ENCODE measurements at places on chromosomes 7 and 10. TPM values are rescaled to one million over a fixed set of nuclear protein-coding genes. Genes with fewer than 3 reads are reported as not detected.

GRCh38 chr10:99652800-99653390 is 6.4 kb upstream of the ENTPD7 start:
- DNase-seq = peak; percentile 46

GRCh38 chr7:121076350-121077164 is 88.0 kb downstream of the CPED1 start:
- no peak for DNase-seq

DNA sequence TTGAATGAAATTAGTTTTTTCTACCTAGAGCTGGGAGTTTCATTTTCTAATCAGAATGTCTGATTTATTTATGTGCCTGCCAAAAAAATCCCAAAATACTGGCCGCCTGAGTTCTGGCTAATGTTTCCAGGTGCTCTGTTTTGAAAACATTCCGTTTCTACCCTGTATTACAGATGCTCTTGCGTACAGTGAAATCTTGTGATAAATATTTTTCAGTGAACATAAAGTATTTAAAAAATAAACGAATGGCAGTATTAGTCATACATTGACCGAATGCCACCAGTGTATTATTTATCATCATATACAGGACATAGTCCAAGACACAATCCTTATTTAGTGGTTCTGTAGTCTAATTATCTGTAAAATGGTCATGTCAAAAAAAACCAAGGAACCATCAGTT is 102.8 kb downstream of the KAT6B start:
- DNase-seq = no peak

CALML5 gene
- total RNA-seq = not detected
